ENCODE measurements at places on chromosomes 1 and 21. TPM values are rescaled to one million over a fixed set of nuclear protein-coding genes. Genes with fewer than 3 reads are reported as not detected.
A peak's percentile ranks its signal among the peaks of the same experiment; 100 is the strongest.

- DNase-seq, result no peak
Measured at GRCh38 chr1:222404710-222405109, 143.2 kb downstream of the HHIPL2 start.

- peak; percentile 53 for DNase-seq
Measured at GRCh38 chr1:7333620-7334019, 437.5 kb upstream of the VAMP3 start.

DNA sequence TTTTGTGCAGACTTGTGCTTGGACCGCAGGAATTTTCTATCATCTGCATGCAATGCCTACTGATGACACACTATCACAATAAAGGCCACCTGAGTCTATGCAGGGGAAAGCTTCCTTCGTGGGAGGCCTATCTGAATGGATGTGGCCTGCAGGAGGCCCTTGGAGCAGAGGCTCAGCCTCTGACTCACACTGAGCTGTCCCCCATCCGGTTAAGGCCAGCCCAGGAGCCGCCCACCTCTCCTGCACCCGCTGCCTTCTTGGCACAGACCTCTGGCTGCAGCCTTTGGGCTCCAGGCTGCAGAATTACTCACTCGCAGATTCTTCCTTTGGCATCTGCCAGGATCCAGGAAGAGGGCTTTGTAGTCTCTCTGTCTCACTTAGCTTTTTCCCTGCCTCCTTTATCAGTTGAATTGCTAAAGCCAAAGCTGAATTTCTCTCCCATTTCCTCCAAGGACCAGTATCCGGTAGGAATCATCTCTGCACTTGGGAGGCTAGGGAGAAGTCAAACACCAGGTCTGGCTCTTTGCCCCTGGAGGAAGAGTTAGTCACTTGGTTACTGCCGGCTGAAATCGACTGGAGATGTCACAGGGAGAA lies 65.1 kb upstream of the JUN start:
- no peak for DNase-seq

DNA sequence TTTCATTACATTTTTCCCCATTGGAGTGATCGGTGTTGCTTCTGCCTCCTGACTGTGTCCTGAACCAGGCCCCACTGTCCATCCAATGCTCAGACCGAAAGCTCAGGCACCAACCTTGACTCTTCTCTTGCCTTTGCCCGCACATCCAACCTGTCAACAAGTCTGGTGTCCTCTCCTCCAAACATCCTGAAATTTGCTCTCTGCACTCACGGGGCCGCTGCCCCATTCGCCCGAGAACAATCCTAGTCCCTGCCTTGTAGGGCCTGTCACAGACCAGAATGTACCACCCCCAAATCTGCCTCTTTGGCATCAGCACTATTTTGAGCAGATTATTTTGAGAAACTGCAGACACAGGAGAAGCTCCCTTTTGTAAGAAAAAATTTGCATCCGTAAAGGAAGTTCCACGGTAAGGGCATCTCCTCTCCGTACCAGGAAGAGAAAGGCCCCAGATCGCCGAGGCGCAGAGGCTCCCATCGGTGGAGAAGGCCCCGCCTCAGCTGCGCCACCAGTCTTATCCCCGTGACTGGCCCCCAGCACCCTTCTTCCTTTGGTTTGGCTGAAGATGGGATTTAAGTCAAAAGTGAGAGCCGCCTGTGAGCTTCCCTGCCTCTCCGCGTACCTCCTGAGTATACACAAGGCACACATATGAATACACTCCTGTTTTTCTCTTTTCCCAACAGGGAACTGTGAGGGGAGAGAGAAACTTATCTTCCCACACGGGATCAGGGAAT lies 7.1 kb downstream of the MORN1 start:
- DNase-seq, result peak; percentile 10

GRCh38 chr1:208238710-208239472 lies 5.3 kb downstream of the PLXNA2 start:
- DNase-seq, result no peak

DNA sequence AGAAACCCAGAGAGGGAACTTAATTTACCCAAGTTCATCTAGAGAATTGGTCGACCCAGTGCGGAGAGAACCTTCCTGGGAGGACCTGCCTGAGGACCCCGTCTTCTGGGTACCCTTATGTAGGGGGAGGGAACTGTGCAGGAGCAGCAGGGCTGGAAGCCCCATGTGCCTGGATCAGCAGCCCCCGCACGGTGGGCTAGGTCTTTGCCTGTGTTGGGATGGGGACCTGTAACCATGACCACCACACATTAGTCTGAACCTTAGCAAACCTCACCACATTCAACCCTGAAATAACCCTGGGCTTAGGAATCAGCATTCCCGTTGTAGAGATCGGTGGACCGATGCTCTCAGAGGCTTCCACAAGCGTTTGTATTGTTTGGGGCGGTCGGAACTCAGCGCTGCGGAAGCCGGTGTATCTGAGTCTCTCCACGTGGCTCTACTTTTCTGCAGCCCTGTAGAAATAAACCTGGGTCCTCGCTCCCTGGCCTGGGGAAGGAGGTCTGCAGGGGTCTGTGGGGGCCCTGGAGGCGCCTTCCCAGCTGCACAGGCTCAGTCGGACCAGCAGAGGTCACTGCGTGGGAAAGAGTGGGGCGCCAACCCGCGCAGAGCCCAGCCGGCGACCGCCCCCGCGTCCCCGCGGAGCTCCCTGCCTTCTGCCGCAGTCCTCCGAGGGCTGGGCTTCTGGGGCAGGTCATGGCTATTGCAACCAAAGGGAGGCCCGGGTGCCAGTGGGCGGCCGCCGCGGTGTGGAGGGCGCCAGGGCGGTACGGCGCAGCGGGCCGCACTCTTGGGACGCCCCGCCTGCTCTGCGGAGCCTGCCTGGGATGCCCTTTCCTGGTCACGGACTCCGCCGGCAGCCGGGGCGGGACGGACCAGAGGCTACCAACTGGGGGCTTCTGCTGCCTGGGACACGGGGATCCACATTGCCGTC lies 36.2 kb upstream of the KCNA10 start:
- DNase-seq, result no peak

GRCh38 chr1:225660544-225660946 lies 7.6 kb upstream of the ENAH start:
- no peak for DNase-seq

- DNase-seq, result no peak
Measured at GRCh38 chr1:197342044-197342565, 74.1 kb downstream of the CRB1 start.

- peak; percentile 60 for DNase-seq
Measured at GRCh38 chr1:27634177-27634984, 604 bp downstream of the FGR start.

DNA sequence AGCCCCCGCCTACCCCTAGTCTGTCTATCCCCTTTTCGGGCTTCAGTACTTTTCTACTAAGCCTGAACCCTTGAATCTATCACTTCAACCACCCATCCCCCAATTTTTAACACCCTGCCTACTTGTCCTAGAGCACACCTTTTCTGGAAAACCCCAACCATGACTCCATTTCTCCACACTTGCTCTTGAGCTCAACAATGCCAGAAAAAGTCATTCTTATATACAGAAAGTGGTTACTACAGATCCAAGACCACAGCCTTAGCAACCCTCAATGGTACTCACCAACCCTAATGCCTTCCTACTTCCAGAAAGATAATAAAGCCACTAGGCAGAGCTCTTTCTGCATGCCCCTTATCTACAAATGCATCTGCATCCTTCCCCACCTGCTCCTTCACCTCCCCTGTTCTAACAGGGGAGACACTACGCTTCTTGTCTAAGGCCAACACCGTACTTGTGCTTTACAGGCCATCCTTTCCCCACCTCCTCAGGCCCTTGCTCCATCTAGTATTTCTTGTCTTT lies 41.2 kb downstream of the DMAP1 start:
- no peak for DNase-seq

DNA sequence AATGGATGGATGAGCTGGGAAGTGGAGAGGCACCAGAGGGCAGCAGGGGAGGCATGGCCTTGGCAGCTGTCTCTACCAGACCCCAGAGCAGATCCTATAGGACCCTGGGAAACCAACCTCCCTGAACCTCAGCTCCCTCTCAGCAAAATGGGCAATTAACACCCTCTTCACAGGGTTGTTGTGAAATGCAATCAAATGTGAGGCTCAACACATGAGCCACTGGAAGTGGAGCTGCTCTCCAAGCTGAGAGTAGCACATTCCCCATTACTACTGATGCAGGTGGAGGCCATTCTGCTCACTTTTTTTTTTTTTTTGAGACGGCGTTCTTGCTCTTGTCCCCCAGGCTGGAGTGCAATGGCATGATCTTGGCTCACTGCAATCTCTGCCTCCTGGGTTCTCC lies 6.5 kb upstream of the SYNC start:
- no peak for DNase-seq

DNA sequence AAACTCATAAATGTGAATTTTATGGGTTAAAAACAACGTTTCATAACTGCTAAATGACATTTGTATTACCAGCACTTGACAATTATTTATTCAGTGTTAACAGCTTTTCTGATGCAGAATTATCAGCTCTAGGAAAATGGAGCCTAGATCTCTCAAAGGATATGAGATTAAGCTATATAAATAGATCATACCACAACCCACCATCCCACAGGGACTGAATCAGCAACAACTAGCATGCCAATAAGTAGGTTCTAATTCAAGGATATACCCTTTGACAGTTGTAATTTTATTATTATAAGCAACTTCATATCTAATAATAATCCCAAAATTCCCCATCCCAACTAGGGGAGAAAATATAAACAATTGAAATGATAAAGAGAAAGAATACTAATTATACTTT lies 275.4 kb upstream of the RGS18 start:
- DNase-seq, result no peak

DNA sequence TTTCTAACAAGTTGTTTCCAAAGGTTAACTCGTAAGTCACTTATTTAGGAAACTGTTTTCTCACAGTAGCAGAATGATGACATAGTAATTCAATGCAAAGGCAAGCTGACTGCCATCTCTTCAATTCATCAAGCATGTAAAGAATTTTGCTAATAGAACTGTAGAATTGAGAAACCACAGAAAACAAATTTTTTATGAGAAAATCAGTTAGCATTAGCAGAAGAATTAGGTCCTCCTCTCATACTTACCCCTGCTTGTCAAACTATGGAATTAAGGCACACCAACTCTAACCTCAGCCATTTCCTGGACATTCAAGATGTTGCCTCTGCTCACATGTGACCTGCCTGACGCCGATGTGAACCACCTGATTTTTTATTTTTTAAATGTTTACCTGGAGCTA lies 115.2 kb downstream of the LRRC40 start:
- no peak for DNase-seq

DNA sequence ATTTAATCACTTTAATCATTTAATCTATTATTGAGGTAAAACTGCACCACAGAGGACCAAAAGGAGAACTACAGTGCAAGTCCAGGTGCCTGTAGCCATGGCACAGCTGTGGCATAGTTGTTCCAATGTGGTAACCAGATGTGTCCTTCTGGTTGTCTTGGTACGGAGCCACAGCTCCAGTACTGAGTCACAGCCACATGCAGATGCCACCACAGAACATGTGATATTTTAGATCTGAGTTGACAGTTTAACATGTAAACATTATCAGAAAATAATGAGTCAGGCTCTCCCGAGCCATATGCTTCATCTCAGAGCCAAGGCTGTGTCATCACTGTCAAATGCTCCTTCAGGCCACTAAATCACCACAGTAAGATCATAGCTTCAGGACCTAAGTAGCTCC lies 56.4 kb upstream of the RGS7 start:
- DNase-seq, result no peak

DNA sequence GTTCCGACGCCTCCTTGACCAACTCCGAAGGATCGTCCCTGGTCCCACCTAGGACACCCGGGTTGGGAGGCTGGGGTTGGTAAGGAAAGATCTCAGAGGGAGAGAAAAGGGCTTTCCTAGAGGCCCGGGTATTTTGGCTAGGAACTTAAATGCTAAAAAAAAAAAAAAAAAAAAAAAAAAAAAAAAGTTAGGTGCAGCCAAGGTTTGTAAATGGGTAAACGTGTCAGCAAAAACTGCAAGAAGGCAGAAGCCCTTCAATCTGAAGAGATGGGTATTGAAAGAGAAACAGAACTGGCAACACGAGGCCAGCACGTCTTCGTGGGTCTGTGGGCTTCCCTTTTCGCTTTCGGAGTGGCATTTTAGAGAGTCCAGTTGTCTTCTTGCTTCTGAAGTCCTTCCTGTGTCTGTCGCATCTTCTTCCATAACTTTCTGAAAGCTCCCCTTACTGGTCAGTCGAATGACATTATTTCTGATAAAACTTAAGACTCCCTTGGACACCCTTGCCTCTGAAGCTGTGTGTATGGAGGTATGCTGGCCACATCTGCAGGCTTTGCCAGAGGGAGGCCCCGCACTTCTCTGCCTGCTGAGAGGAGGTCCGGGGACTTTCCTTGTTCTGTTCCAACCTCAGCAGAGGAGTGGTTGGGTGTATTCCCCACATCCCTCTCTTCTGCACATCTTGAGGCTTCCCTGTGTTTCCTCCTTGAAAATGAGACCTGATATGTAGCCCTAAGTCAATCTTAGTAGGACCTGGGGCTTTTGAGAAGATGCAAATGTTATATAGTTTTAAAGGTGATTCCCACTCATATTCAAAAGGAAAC lies 745 bp downstream of the RCSD1 start:
- no peak for DNase-seq

TSACC gene
- total RNA-seq, result not detected

FMN2 gene
- 30.4 TPM for total RNA-seq

DNALI1 gene
- 3.2 TPM for total RNA-seq

S100B gene
- total RNA-seq, result 6.4 TPM

AMY1B gene
- not detected for total RNA-seq

PLEKHG5 gene
- 32.9 TPM for total RNA-seq

SPRR1A gene
- not detected for total RNA-seq

PRAMEF14 gene
- total RNA-seq, result not detected

KRTAP21-2 gene
- total RNA-seq, result not detected

S100A2 gene
- 1.3 TPM for total RNA-seq

TPTE gene
- not detected for total RNA-seq

OR2T6 gene
- total RNA-seq, result not detected

SHE gene
- total RNA-seq, result 6.0 TPM

All from mucosa of descending colon (tissue), 3 donors.